ENCODE measurements at places on chromosomes 5 and 9. TPM values are rescaled to one million over a fixed set of nuclear protein-coding genes. Genes with fewer than 3 reads are reported as not detected.

DNA sequence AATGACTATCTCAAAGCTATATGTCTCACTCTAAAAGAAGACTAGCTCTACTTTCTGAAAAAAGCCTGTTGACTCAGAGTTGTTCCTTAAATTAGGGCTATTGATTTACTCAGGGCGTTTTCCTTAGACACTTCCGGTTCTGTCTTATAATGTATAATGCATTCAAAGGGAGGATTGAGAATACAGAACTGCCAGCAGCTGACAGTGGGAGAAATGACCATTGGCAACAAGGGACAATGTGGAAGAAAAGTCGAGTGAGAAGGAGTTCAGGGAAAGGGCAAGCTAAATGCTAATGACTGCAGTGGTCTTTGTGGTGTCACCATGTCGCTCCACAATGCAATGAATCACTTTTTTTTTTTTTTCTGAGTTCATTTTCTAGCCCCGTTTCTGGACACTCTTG lies 65.7 kb upstream of the ANKH start:
- DNase-seq: no peak

CREBRF gene
- 2.7 TPM for total RNA-seq

HSD17B3 gene
- not detected for total RNA-seq

GRCh38 chr5:43646992-43647391 lies 44.0 kb downstream of the NNT start:
- no peak for DNase-seq

GRCh38 chr5:75342836-75343235 lies 5.8 kb downstream of the HMGCR start:
- no peak for DNase-seq

GRCh38 chr5:159174511-159175168 lies 34.7 kb downstream of the RNF145 start:
- no peak for DNase-seq

Measured in SJSA1 (cell line).